ENCODE measurements at places on chromosomes 4 and X.

- no peak for DNase-seq
Measured at GRCh38 chrX:149845385-149845784, 35.6 kb upstream of the MAGEA8 start.

DNA sequence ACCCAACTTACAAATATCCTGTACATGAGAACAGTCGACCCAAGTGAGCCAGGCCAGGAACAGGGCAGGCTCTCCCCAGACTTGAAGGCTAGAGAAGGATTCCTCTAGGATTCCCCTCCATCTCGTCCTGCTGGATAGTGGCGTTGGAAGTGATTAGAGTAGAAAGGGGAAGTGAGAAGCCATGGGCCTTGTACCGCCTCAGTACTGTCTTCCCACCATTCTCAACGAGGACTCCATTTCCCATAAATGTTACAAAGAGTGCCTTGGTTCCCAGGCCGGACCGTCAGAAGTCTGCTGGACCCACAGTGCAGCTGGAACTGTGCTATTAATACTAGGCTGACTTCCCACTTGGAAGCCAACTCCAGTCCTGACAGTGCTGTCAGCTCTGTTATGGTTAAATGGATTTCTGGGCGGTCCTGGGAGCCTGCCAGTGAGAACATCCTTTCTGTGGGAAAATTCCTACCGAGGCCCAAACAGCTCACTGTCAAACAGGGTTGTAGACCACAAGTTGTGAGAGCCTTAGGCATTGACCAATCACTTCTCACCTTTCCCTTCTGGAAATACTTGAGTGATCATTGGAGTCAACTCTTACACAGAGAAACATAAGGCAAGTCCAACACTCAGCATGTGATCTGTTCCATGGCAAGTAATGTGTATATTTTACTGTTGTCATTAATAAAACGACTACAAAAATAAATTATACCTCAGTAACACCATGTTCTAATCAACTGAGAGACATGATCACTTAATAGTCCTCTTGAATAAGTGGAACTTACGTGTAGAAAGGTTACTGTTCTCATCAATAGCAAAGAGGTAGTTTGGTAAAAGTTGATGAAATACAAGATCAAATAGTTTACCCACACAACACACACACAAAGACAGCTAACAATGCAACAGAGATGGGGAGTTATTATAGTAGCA is 58.4 kb downstream of the AMELX start:
- DNase-seq, result no peak

- no peak for DNase-seq
Measured at GRCh38 chrX:31301203-31301602, 229.4 kb upstream of the FTHL17 start.

- no peak for DNase-seq
Measured at GRCh38 chr4:54909961-54910360, 215.4 kb downstream of the KDR start.

GRCh38 chrX:154696676-154697045 is 43.3 kb upstream of the CTAG2 start:
- no peak for DNase-seq

DNA sequence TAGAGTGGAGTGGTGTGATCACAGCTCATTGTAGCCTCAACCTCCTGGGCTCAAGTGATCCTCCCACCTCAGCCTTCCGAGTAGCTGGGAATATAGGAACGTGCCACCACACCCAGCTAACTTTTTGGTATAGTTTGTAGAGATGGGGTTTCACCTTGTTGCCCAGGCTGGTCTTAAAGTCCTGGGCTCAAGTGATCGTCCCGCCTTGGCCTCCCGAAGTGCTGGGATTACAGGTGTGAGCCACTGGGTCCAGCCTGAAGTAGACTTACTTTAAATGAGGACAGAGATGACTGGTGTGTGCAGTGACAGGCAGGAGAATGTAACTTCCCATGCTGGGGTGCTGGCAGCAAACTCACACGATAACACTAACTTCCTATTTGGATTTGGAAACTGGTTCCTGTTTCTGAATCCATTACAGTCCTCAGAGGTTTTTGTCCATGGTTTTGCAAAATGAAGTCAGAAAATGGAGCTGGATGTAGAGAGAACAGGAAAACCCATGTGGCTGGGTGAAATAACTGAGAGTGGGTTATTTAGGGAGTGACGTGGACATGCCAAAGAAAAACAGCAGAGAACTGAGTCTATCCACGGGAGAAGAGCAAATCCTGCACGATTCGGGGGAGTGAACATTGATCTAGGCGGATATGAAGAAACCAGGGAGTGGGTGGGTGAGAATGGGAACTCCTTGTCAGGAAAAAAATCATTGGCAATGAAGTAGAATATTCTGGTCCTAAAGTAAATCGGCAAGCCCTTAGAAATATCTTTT is 95.6 kb downstream of the GATB start:
- no peak for DNase-seq

DNA sequence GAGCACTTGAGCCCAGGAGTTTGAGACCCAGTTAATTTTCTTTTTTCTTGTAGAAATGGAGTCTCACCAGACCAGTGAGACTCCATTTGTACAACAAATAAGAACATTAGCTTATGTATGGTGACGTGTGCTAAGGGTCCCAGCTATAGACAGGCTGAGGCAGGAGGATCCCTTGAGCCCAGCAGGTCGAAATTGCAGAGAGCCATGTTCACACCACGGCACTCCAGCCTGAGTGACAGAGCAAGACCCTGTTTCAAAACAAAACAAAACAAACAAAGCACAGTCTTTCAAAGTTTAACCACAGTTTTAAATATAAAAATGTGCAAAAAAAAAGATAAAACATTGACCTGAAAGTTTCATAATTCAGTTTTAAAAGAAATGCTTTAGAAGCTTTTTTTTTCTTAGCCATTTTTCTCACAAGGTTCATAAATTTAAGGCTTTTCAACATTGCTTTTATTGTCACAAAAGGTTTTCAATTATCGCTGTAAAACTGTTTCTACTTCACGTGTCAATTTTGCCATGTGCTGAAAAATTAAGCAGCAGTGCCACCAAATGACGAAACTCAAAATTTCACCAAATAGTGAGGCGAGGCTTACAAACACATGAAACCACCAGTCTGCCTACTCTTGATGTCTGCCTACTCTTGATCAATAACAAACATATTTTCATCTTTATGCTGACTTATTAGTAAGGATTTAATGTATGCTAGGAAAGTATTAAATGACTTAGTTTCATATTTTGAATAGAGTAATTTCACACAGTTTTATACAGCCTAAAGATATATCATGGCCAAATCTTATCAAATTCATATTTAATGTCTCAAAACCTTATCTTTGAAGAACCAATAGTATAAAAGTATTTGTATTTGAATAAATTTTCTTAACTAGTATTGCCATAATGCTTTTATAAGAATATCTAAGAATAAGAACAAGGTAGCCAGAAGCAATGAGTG is 126.3 kb downstream of the NEK1 start:
- DNase-seq, result peak; percentile 2

- DNase-seq, result no peak
Measured at GRCh38 chr4:147773261-147774184, 41.6 kb downstream of the ARHGAP10 start.

DNA sequence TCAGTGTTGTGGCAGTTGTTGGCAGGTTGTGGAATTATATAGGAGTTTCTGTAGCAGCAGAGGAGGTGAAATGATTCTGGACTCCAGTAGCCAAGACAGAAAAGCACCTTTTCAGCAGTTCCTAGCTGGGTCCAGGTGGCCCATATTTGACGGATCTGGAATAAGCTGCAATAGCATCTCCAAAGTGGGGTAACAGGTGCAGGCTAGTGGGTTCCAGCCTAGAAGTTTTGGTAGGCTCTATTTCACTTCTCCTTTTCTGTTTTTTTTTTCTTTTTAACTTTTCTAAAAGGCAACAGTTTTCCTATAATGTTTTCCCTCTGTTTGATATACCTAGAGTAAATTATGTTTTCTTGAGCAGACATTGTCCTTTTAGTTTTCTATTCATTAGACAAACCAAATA is 392.5 kb downstream of the C4orf33 start:
- DNase-seq, result no peak

DNA sequence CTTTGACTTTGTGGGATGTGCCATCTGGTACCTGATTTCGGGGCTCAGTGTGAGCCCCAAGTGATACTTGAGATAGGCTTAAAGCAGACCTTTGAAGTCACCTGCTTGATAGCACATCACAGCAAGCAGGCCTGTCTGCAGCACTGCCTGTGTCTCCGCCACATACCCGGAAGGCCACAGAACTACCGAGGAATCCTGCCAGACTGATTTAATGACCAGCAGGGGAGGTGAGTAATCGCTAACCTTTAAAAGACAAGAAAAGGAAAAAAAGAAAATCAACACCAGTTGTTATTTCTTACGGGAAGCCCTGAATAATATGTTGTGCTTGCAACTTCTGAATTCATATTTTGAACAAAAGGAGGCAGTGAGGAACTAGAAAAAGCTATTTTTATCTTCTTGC is 6.8 kb downstream of the PTCHD1 start:
- DNase-seq, result no peak

DNA sequence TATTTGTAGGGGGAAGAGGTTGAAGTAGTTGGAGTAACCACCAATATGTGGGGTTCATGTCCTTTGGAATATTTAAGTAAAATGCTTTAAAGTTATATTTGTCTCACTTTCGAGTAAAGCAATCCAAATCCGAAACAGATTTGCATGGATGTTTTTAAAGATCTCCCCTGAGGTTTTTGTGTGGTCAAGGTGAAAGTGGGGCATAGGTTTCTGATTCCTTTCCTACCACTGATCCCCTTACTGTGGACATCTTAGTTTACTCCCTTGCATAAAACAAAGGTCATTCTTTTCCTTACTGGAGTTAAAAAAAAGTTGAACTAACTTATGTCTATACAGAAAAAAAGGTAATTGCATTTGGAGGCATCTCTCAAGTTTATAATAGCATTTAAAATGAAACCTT is 71.9 kb upstream of the PHOX2B start:
- DNase-seq, result no peak

- DNase-seq, result no peak
Measured at GRCh38 chr4:38691251-38692008, 27.4 kb downstream of the KLF3 start.

GRCh38 chrX:139905743-139906142 is 27.1 kb downstream of the ATP11C start:
- DNase-seq, result no peak

- peak; percentile 54 for DNase-seq
Measured at GRCh38 chr4:52051615-52052474, 741 bp downstream of the SPATA18 start.

- no peak for DNase-seq
Measured at GRCh38 chrX:28487818-28488217, 99.4 kb upstream of the IL1RAPL1 start.

GRCh38 chrX:108018656-108019381 is 26.0 kb upstream of the VSIG1 start:
- DNase-seq, result no peak

DNA sequence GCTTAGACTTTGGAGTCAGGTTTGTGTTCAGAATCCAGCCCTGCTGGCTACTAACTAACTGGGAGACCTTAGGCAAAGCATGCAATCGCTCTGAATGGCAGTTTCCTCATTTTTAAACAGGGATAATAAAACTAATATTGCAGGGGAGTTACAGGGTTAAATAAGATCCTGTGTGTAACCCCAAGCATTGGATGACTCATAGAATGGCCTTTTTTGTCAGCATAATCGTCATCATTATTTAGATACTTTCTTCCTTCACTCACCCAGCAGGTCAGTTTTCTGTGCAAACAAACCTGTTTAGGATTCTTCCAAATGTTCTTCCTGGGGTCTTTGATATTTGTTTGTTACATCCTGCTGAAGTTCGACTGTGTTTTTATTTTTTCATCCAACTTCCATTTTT is 208.2 kb downstream of the EVC2 start:
- DNase-seq, result no peak

GRCh38 chr4:114281164-114281960 is 301.9 kb upstream of the ARSJ start:
- DNase-seq, result no peak

DNA sequence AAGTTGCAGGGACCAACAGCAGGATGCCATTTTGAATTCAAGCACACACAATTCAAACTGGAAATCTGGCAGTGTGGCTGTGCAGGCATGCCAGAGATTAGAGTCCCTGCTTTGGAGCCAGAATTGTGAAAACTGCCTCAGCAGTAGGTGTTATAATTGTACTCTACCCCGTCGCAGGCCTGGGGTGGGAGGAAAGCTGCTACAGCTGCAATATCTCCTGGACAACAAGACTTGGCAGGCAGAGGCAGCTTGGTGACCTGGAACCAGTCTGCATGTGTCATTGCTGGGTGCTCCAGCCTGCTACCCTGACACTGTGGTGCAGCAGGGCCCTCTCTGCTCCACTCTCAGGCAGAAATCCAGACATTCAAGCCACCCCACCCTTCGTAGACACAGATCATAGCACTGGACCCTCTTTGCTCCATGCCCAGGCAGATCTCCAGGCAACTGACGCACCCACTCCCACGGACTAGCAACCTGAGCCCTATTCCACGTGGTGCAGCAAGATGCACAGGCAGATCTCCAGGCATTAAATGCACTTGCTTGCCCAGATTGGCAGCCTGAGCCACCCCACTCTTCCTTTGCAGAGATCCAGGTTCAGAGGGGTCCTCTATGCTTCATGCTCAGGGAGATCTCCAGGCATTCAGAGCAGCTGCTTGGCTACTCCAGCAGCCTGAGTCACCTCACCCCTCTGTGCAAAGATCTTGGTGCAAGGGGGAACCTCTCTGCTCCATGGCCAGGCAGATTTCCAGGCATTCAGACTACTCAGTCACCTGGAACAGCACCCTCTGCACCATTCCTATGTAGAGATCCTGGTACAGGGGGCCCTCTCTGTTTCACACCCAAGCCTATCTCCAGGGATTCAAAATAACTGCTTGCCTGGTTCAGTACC is 140.5 kb downstream of the LRBA start:
- no peak for DNase-seq

- no peak for DNase-seq
Measured at GRCh38 chr4:25330905-25331808, 18.6 kb downstream of the ZCCHC4 start.

- no peak for DNase-seq
Measured at GRCh38 chr4:116328261-116328860, 757.0 kb downstream of the TRAM1L1 start.

DNA sequence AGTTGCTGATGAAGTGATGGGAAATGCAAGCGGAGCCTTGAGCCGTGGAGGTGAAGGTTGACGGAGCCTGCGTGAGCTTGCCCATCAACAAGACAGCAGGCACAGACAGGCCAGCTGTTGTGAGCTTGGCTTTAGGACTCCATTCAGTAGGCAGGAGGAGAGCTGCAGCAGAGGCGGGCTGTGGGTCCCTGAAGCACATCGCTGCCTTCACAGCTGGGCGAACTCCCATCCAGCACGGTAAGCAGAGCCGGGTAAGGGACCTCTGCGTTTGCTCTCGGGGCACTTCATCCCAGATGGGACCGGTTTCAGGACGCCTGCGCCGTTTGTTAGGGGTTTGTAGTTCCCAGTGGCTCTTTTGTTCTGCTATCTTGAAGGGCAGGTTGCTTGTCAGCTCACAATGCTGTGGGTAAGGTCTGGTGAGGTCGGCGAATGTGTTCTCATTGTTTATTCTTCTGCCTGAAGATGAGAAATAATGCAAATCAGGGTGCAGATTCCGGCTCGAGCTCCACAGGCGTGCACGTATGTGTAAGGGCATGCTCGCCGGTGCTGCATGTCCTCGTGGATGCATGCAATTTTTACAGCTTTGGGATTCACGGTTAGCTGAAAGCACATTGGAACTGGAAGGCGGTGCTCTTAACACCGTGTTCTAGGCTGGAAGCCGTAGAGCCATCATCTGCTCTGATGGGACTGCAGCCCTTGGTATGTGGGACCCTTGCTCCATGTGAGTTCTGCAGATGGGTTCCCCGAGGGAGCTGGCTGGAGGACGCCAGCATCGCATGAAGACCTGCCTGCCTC is 54.6 kb upstream of the CLDN34 start:
- peak; percentile 50 for DNase-seq
